ENCODE measurements at places on chromosomes 13 and 19.

- no peak for DNase-seq
Measured at GRCh38 chr13:72507416-72508199, 219.8 kb downstream of the MZT1 start.

DNA sequence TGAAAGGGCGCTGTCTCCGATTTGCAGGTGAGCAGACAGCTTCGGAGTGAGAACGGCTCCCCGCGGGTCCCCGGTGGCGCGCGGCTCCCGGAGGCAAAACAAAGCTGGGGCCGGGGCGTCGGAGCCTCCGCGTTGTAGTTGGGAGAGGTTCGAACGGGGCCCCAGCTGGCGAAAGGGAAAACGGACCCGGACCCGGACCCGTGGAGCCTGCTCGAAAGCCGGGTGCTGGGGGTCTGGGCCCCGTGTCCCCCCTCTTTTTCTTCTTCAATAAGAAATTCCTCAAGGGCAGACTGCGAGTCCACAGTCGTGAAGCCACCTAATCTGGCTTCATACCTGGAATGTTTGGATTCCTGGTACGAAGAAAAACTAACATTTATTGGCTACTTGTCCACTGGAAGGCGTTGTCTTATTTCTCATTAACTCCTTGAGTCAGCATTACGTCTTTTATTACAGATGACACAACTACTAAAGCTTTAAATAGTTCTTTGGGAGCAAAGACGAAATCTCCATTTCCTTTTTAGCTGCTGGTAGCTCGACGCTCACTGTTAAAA is 632 bp upstream of the MTIF3 start:
- DNase-seq, result peak; percentile 32

DNA sequence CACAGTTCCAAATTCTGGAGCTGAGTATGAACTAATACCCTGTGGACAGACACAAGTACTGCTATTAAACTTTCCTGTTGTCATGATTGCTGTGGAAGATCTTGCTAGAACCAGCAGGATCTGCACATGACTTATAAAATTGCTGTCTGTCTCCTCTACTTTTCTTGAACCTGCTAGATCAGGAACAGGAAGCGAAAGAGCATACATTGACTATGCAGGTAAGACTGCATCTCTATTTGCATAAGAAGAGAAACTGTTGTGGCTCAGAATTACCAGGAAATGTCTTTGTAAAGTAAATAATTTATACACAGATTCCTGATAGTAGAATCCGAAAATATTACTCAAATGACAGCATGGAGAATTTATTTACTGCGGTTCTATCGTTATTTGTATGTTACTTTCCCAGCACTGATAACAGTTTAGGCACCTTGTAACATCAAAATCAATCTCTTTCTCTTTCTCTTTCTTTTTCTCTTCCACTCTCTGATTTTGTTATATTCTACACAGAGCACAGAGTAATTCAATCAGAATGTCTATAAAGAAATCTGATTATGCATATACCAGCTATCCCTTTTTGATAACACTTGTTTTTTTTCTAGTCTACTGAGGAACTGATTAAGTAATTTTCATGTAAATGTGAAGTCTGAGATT is 226.5 kb downstream of the MYO16 start:
- no peak for DNase-seq

DNA sequence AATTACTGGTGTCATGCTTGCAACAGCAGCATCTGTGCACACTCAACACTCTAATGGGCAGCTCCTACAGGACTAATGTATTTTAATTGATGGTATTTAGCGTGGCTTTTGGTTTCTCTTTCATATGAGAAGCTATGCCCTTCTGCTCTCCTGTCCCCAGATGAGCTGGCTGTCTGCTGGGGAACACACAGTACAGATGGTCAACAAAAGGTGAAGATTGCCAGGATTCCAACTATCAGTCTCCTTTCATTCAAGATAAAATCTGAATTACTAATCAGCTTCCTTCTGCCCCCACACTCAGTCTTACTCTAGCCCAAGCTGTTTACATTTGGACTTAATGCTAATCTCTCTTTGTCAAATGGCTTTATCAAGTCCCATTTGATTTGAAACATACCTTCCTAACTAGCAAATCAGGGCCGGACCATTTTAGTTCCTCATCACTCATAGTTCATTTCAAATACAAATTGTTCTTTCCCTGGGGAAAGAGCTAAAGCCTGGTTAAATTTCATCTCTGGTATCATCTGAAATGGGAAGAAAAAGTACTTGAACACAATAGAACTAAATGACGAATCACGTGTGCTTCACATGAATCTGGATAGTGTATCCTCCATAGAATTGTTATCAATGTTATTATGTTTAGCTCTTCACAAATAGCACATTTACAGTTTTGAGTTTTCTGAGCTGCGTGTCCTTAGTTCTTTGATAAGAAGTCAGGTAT is 988.0 kb downstream of the PCDH17 start:
- DNase-seq, result no peak

DNA sequence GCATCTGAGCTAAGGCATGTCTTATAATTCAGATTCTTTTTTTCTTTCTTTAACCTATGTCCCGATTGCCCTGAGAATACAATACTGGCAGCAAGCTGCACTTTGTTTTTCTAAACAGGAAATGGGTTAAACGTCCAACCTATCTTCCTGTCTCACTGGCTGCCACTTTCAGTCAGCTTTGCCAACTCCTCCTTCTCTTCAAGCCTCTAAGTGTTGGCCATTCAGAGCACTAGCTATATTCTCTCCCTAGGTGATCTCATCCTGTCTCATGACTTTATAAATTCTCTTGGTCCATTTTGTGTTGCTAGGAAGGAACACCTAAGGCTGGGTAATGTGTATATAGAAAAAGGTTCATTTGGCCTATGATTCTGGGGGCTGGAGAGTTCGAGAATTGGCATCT is 109.5 kb upstream of the TSC22D1 start:
- no peak for DNase-seq

DNA sequence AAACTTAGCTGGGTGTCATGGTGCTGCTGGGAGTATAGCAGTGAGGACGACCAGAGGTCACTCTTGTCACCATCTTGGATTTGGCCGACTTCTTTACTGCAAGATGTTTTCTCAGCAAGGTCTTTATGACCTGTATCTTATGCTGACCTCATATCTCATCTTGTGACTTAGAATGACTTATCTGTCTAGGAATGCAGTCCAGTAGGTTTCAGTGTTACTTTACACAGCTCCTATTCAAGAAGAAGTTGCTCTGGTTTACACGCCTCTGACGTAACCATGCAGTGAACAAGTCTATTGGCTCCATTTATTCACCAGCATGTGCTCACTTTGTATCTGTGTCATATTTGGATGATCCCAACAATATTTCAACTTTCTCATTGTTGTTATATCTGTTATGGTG is 26.7 kb downstream of the ZNF850 start:
- no peak for DNase-seq

GRCh38 chr19:35037716-35038622 is 3.6 kb upstream of the HPN start:
- no peak for DNase-seq

DNA sequence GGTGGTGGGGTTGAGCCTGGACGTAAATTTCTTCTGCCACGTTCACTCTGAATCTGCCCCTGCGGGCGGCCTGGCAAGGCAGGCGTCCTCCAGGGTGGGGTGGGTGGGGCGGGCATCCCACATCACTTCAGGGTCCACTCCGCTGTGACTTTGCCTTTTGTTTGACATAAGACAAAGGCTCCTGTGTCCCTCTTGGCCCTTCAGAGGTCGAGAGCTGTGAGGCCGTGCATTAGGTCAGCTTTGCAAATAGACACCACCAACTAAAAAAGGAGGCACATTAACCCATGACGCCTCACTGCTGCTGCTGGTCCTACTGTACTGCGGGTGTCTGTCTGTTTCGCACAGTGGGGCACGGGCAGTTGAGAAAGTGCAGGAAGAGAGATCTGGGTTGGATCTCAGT is 10.5 kb upstream of the ZNF536 start:
- no peak for DNase-seq

GRCh38 chr13:24279327-24280110 is 29.9 kb upstream of the C1QTNF9 start:
- DNase-seq, result no peak

- no peak for DNase-seq
Measured at GRCh38 chr13:42283574-42283973, 11.6 kb downstream of the AKAP11 start.

- no peak for DNase-seq
Measured at GRCh38 chr19:46378268-46378667, 31.4 kb downstream of the PPP5C start.

- DNase-seq, result peak; percentile 66
Measured at GRCh38 chr19:12796146-12797071, 5.1 kb downstream of the JUNB start.

- DNase-seq, result peak; percentile 49
Measured at GRCh38 chr13:44575741-44576350, at the start of gene TSC22D1. TSS of gene TSC22D1 (minus strand) at chr13:44576330. CDS start at chr13:44576074, 256 bp downstream.

DNA sequence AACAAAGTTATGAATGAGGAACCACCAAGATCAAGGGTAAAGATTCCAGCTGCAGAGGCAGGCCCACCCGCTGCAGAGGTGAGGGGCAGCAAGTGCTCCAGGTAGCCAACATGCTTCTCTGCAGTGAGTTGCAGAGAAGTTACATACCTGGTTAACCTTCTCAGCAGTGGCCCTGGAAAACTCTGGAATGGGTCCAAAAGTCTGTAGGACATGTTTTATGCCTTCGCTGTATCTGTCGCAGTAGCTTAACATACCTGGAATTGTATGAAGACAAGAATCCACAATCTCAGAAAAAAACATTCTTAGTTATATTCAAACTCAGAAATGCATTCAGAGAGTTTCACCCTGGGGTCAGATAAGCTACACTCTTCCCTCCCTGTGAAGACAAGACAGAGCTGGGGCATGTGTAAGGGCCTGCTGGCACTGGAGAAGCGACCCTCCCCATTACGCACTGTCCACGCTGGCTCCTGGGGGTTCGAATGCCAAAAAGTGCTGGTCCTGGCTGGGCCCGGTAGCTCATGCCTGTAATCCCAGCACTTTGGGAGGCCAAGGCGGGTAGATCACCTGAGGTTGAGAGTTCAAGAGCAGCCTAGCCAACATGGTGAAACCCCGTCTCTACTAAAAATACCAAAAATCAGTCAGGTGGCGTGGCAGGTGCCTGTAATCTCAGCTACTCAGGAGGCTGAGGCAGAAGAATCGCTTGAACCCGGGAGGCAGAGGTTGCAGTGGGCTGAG is 121.0 kb downstream of the CRYL1 start:
- no peak for DNase-seq
